ENCODE measurements at places on chromosomes 3 and 15.

- no peak for DNase-seq
Observed at GRCh38 chr3:192863091-192863420, 54.6 kb downstream of the MB21D2 start.

GRCh38 chr3:120850381-120851295 lies 57.4 kb upstream of the STXBP5L start:
- DNase-seq = no peak

DNA sequence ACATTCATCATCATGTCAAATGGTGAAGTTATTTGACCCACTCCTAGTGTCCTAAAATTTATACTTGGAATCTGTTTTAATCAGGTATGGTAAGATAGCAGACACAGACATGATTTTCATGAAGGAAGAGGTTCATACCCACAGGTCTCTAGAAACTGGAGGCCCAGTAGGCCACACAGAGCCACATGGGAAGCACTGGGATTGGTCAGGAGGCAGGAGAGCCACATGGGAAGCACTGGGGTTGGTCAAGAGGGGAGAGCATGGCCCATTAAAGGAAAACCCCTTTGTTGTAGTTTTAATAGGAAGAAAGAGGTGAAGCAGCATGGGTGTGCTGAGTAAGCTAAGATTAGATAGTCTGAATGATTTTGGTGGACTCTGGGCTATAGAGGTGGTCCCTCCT lies 356.9 kb downstream of the MFSD1 start:
- DNase-seq = no peak

DNA sequence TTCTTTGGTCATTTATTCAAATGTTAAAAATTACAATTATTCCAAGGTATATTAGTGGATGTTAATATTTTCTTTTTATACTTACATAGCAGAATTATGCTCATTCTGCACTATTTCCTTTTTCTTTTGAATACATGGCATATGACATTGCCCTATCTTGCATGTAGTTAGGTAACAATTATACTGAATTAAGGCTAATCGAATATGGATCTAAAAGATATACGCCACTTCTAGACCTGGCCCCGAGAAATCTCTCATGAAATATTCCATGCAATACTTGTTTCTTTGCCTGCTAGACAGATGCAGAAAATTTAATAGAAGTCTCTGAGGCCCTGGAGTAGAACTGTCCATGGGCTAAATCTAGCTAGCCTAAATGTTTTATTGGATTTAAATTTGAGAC lies 493.4 kb downstream of the OTOL1 start:
- no peak for DNase-seq

DNA sequence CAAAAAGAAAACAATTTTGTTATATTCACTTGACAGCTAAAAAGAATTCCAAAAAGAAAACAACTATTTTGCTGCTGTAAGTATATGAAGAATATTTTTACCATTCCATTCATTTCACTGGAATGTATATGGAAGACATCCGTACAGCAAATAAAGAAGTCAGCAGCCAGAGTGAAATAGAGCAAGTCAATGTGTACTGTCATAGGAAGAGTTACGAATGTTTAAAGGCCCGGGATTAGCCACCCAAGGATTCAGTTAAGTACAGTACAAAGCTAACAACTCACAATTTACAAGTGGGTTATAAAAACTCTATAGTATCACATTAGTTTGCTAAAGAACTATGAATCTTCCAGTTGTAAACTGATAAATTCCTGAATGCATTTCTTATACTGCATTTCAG lies 14.4 kb upstream of the XXYLT1 start:
- DNase-seq = no peak

DNA sequence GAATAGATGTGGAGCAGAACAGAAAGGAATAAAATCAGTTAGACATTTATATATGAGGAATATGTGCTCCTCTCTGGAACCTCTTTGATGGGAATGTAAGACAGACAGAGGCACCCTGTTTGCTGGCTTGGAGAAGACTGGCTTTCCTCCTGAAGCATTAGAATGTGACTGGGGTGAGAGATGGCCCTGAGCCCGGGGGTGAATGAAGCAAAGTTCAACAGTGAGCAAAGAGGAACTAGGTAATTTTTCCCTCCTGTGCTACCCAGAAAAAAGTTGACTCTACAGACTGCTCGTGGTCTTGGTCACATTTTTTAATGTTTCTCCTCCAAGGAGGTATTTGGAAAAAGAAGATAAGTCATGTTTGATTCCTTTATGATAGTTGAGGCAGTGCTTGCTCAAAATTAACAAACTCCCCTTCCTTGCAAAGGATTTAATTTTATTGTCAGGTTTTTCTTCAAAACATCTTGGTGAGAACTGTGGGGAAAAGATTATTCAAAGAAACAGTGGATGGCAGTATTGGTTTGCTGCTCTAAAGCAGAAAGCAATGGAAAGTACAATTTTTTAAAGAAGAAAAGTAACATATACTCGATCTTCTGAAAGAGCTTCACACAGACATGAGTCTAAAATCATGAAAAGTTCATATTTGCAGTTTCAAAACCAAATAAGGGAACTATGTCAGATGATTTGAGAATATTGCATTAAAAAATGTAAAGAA lies 370.4 kb upstream of the CDIN1 start:
- no peak for DNase-seq

DNA sequence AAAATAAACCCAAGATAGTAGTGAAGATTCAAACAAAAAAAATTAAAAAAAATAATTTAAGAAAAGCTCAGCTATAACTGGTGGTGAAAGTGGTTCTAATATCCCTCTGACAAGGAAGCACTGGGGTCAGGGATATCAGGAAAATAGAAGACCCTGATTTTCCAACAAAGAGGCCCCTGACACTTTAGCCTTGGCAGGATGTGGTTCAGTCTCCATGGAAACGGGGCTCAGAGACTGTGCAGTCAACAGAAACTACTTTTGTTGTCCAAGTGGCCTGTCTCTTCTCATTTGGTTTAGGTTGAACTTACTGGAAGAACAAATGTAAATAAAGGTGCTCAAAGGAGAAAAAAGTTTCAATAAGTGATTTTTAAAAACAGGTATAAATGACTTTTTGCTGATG lies 27.2 kb downstream of the INTS14 start:
- DNase-seq = peak; percentile 10

- no peak for DNase-seq
Observed at GRCh38 chr15:77553257-77553656, 79.5 kb downstream of the LINGO1 start.

GRCh38 chr15:51093839-51094605 lies 684 bp downstream of the TNFAIP8L3 start:
- no peak for DNase-seq
